ENCODE measurements at places on chromosomes 2 and 18.

DNA sequence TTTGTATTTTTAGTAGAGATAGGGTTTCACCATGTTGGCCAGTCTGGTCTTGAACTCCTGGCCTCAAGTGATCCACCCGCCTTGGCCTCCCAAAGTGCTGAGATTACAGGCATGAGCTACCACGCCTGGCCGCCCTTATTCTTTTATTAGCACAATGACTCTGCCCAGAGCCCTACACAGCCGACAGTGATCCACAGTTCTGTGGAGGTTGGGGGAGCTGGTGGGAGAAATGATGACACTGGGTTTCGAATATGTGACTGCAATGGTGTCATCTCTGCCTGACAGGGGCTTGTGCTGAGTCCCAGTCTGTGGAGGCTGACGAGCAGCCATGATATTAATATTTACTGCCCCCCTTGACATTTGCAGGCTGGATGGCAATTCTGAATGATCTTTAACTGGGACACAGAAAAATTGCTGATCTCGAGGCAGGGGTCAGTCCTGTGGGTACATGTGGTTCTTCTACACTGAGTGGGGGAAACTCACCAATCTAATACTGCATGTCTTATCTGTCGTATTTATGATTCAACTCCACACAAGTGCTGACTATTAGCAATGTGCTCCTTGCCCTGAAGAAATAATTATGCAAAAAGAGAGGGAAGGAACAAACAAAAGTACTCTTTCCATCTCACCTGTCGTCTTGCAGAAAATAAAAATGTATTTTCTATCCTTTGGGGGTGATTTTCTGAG, 6.3 kb upstream of the CTAGE1 start:
- DNase-seq, result no peak

GRCh38 chr2:13504808-13505207, 788.1 kb downstream of the TRIB2 start:
- DNase-seq, result no peak

GRCh38 chr2:8684540-8684877, 2.7 kb downstream of the ID2 start:
- peak; percentile 82 for DNase-seq

DNA sequence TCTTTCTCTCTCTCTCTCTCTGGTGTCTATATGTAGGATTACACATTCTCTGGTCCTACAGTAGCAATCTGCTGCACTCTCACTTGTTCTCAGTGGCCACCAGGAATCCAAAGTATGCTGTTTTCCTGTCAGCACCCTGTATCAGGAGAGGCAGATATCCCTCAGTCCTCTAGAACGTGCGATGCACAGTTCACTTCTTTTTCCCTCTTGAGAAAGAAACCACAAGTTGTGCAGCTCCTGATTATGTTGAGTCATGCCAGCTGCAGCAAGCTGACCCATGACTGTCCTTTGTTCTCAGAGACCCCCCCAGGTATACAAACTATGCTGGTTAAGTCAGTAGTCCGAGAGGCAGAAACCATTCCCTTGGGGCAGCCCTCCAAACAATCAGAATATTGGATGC, 54.6 kb downstream of the LANCL1 start:
- DNase-seq, result peak; percentile 79

GRCh38 chr2:69926849-69927515, 12.1 kb downstream of the MXD1 start:
- no peak for DNase-seq

GRCh38 chr2:200300638-200301314, 5.7 kb upstream of the SPATS2L start:
- peak; percentile 84 for DNase-seq

DNA sequence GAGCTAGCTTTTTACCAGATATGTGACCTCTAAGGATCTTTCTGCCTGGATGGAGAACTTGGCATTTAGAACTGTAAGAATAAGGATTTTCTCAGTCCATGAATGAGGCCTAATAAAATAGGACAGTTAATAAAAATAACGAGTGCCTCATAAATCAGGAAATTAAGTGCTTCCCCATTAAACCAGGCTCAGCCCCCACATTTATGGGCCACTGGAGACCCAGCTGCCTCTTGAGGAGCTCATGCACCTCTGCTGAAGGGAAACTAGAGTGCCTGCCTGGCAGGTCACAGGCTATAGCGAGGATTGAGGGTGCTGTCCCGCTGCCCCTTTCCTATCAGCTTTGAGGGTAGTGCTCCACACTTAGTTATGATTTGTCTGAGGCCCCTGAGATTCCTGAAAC, 158.0 kb downstream of the ALK start:
- DNase-seq, result no peak

GRCh38 chr2:86218124-86218523, 18.9 kb downstream of the MRPL35 start:
- DNase-seq, result no peak

- peak; percentile 82 for DNase-seq
Measured at GRCh38 chr2:73112913-73113854, at the start of gene RAB11FIP5. Gene RAB11FIP5 (minus strand): TSS chr2:73112948. CDS start chr2:73112777, 171 bp downstream.

DNA sequence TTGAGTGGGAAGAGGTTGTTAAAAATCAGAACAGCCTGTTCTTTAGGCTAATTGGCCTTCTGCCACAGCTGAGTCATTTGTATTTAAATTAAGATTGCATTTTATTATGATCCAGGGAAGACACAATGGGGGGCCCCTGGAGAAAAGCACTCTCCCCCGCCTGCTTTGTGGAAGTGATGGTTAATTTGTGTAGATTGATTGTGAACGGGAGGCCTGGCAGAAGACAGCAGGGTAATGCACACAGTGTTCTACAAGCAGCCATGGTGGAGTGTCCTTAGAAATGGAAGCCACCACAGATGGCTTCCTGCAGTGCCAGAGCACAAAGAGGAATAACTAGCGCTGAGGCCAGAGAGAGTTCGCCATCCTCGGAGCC, 19.6 kb downstream of the RAMP1 start:
- no peak for DNase-seq
